Left lung (tissue), 14 donors: ENCODE measurements at places on chromosomes 3 and 15. TPM values are rescaled to one million over a fixed set of nuclear protein-coding genes. Genes with fewer than 3 reads are reported as not detected.

The ARNT2 gene
- 9.7 TPM for total RNA-seq

The SERPINI2 gene
- 1.8 TPM for total RNA-seq

The TMEM266 gene
- 2.8 TPM for total RNA-seq

The PLCH1 gene
- 9.6 TPM for total RNA-seq

The DAPK2 gene
- total RNA-seq = 23.8 TPM

The GYG1 gene
- 67.9 TPM for total RNA-seq

The NR1I2 gene
- 0.12 TPM for total RNA-seq

The SNTN gene
- total RNA-seq = 9.6 TPM

The ULK3 gene
- total RNA-seq = 37.4 TPM
